H1 (cell line): ENCODE measurements at places on chromosomes 5 and 9.

- no peak for DNase-seq
These were observed 59.4 kb downstream of the ZNF354C start for GRCh38 chr5:179119415-179120170.

DNA sequence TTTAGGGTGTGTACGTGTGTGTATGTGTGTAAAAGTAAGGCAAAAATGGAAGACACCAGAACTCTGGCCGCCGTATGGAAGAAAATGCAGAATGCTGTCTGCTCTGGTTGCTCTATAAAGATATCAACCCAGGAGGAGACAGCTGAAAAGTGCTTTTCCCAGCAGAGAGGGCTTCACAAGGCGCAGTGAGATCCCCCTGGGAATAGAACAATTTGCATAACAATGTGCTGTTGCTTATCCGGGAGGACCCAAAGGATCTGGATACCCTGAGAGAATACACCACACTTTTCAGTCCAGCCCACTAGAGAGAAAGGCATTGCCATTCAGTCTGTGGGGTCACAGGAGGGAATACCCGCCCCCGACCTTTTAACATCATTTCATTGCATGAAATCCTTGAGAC, 230.6 kb downstream of the EBF1 start:
- no peak for DNase-seq

DNA sequence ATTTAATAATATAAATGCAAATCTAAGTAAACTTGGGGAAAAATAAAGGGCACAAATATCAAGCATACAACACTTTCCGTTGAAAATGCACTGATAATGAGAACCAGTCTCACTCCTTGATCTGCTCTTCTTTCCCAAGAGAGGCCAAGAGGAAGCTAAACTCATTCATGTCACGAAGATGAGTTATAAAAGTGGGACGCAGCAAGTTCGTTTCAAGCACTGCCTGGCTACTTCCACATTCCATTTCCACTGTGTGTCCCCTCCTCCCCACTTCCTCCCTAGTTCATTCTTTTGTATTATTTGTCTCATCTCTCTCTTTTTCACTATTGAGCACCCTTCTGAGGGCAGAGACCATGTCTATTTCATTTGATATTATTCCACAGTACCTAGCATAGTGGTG, 158.1 kb downstream of the SLC24A2 start:
- no peak for DNase-seq

GRCh38 chr9:89899573-89899972, 294.8 kb downstream of the GADD45G start:
- no peak for DNase-seq

DNA sequence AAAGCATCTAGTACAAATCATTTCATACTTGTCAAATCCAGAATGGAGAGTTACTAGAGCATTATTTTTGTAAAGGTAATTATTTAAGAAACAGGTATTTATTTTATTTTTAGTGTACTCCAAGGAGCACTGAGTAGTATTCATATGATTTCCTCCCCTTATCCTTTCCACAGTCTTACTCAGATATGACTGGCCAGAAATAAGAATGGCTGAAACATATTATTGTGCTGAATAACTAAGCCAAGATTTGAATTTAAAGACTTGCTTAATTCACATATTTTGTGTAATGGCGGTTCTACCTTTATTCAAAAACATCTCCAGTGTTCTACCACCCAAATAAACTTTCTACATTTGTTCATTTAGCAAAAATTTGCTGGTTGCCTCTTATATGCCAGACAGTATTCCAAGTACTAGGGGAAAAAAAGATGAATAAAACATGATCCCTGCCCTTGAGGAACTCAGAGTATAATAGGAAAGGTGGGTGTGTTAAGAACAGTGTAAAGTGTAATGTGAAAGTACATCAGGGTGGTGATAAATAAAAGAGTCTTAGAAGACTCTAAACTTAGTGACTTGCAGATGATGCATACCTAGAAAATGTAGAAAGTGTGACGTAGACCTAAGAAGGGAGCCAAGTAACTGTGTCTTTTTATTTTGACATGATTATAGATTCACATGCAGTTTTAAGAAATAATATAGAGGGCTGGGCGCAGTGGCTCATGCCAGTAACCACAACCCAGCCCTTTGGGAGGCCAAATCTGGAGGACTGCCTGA, 110.4 kb upstream of the GRHPR start:
- DNase-seq, result no peak

DNA sequence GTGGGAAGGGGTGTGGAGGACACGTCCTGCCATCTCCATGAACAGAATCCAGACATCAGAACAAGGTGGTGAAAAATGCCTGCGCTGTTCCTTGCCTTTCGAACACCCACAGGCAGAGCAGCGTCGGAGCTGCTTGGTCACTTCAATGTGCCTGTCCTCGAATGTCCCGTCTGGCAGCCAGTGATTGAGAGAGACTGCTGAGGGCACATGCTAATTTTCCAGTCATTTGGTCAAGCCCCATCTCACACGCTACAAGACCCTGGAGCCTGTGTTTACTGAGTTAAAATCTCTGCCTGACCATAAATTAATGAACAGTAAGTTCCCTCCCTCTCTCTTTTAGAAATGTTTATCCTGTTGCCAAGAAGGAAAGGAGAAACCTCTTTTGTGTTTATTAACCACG, 149.3 kb downstream of the NTRK2 start:
- DNase-seq, result no peak

GRCh38 chr9:117368684-117369230, 46.1 kb downstream of the ASTN2 start:
- DNase-seq, result no peak

DNA sequence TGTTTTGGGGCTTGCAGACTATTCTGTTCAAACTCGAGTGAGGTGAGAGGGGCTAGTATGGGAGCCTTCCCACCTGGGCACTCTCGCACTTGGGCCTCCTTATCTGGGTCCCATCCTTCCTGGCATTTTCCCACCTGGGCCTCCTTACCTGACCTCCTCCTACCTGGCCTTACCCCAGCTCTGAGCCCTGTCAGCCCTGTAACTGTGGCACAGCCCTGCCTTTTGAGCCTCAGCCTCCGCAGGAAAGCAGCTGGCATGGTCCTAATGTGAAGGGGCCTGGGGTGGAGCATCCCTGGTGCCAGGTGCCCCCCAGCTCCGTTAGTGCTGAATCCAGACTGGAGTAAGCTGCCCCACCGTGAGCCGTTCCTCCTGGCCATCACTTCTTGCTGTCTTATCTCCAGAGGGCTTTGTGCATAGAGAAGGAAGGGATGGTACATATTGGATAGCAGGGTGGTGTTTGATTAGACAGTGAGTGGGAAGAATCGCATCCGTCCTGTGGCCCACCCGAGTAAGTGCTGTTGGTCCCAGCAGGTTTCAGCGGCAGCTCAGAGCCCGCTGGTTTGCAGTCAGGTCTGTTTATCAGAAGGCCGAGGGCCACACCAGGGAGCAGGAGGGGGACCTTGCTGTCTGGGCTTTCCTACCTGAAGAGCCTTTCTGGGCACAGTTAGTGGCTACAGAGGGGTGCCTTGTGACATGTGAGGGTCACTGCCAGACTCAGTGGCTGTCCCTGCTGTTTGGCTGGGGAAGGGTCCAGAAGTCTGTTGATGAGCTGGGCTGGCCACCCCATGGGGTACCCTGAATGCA, 76.5 kb downstream of the WNK2 start:
- peak; percentile 44 for DNase-seq

DNA sequence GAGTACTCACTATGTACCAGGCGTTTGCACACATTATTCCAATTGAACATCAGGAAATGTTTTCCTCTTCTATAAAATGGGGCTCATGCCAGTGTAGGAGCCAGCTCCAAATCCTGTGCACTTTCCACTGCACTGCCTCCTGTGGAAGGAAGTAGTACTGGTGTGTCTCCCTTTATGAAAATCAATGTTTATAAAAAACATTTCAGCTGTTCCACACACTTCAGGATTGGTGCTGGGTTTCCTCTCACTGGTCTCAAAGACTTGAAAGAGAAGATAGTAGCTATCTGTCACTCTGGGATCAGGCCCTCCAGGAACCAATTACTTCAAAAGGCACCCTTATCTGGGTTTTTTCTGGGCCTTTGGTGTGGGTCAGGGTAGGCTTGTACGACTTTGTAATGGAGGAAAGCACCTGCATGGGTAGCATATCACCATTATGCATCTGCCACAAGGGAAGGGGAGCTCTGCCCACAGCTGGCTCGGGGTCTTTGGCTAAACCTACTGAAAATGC, 32.5 kb downstream of the RAB14 start:
- DNase-seq, result no peak

- DNase-seq, result no peak
These were observed 36.2 kb upstream of the SMARCA2 start for GRCh38 chr9:1978941-1979340.

GRCh38 chr9:6680797-6681146, 35.2 kb upstream of the GLDC start:
- DNase-seq, result no peak
